ENCODE measurements at places on chromosomes 2 and 18.
A peak's percentile ranks its signal among the peaks of the same experiment; 100 is the strongest.

- no peak for DNase-seq
Observed at GRCh38 chr18:6557770-6558248, 143.1 kb upstream of the L3MBTL4 start.

GRCh38 chr2:144330951-144331673 lies 188.8 kb downstream of the ZEB2 start:
- peak; percentile 41 for DNase-seq

DNA sequence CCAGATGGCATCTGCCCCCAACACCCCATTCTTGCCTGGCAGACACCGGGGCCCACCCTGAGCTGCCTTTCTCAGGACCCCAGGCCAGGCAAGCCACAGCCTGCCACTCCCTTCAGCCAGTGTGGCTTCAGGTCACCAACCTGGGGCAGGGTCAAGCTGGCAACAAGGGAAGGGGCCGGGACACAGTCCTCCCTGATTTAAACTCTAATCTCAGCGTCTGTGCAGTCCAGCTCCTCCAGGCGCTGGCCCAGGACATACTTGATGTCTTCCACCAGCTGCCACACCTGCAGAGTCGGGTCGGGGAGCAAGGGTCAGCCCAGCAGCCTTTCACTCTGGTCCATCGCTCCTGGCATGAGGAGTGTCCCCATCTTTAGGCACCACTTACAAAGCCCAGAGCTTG lies 29.0 kb upstream of the ALPP start:
- DNase-seq: no peak

DNA sequence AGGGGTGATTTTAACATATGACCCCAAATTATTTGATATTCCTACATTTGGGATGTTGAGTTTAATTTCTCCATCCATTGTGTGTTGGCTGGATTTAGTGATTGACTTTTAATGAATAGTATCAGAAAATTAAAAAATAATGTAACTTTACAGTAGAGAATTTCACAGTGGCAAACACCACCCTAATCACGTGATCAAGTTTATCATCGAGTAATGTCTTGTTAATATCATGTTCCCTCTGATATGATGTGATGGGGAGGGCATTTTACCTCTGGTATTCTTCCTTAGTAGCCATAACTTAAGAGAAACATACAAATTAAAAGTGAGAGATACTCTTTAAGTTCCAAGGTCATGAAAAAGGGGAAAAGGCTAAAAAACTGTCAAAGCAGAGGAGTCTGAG lies 602.0 kb upstream of the CELF4 start:
- no peak for DNase-seq

DNA sequence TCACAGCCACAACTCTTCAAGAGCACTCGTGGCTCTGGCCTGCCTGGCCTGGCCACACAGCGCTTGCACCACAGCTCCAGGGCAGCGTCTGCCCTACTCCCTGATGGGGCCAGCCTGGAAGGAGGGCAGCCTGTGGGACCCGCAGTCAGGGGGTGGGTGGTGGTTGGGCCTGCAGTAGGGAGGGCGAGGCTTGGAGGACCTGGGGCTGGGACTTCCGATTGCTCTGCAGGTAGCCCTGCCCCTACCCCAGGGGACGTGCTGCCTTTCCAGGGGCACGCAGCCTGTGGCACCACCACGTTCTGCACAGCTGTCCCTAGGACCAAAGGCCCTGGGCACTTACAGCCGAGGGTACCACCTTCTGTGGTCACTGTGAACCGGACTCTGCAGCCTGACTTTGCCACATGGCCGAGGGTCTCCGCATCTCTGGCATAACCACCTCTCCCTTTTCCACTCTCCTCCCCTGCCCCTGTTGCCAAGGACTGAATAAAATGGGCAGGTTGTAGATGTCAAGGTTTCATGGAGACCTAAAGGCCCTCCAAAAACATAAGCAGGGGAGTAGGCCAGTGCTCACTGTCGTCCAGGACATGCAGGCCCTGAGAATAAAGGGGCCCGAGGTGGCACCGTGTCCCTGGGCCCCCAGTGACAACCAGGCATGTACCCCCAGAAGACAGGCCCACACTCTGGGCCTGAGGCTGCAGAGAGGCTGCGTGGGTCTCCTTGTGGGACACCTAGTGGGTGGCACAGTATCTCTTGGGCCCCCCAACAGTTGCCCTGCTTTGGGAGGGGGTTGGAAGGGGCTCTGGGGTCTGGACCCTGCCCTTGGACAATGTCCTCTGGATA lies 87.3 kb downstream of the INHBB start:
- no peak for DNase-seq

DNA sequence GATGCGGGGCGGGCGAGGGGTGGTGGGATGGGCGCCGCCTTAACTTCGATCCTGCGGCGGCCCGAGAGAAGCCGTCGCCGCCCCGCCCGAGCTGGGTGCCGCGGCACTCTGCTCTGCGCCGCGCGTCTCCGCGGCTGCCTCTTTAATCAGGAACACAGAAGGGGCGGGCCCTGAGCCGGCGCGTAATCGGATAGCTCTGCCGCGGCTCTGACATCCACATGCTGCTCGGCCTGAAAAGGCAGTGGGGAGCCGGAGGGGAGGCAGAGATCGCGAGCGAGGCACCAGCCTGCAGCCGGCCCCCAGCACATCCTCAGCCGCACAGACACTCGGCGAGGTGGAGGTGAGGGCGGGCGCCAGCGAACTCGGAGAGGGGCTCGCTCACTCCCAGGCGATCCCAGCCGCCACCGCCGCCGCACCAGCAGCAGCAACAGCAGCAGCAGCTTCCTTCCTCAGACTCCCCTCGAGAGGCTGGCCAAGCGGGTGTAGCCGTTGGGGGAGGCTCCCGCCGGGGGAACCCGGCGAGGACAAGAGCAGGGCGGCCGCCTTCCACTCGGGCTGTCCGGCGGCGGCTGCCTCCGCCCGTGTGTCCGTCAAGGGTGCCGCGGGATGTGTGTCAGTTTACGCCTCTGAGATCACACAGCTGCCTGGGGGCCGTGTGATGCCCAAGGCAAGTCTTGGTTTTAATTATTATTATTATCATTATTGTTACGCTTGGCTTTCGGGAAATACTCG lies at the start of gene NRP2:
Gene NRP2, plus strand, starts transcription at position 263 of the 732 bp plus-strand sequence. CDS start 790 bp downstream, outside the sequence.
- peak; percentile 91 for DNase-seq

- DNase-seq: no peak
Observed at GRCh38 chr18:50560681-50561629, 1.1 kb downstream of the MAPK4 start.

DNA sequence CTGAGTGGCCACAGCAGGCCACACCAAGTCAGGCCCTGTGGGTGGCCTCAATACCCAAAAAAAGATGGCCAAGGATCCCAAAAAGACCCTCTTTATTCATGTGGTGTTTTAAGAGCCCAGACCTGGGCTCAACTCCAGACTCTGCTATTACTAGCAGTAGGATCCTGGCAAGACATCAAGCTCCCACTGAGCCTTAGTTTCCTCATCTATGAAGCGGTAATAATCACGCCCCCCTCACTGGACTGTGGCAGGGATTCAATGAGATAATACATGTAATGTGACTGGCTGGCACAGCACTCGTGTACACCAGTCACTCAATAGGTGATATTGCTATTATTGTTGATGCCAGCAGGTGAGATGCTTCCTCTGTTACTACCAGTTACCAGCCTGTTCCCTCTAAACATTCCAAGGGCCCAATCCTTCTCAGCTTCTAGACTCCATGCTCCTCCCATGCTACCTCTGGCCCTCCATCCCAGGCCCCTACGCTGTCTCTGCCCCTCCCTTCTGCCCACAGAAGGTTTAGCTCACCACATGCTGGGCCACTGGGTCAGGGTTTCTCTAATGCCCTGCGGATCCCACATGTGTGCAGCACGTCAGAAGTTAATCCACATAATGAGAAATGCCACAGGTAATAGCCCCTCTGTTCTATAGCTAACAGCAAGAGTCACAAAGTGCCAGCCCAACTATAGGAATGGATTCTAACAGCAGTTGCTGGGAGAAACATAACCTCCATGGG lies 51.2 kb downstream of the SLC4A5 start:
- DNase-seq: no peak

DNA sequence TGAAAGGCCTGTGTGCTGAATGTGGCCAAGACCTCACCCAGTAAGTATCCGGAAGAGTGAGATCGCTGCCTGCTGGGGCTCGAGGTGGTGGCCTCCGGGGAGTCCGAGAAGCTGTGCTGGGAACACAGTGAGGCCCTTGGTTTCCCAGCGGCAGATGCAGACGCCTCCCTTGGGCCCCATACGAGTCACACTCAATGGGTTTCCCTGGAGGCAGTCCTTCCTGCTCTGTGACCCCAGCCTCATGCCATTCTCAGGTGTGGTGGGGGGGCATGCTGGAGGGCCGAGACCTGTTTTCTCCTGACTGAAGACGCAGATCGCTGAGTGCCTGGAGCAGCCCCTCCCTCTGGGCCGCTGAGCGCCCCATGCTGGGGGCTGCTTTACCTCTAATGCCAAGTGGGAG lies 15.7 kb downstream of the CTDP1 start:
- no peak for DNase-seq

- DNase-seq: no peak
Observed at GRCh38 chr18:37397814-37398213, 167.8 kb downstream of the CELF4 start.

DNA sequence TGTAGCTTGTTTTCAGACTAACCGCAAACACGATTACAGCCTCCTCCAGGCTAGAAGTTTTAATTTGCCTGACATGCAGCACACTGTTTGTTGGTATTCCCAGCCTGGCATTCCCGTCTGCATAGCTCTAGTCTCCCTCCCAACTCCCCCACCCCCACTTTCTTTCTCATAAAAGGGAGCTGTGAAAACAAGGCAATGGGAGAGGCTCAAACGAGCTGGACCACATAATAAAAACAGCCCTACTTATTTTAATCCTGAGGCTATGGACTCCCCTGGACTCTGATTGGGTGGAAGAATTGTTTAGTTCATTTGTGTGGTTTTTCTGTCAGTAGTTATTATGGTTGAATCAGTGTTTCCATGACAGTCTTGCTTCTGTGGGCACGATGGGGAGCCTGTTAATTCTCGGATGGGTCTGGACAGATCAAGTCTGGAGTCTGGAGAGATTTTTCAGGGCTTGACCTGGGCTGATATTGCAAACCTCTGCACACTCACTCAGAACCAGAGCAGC lies 1.2 kb downstream of the STON1 start:
- peak; percentile 67 for DNase-seq
